NCI-H82 (cell line): ENCODE measurements at places on chromosomes 16 and 17.

GRCh38 chr17:42347198-42347597 is 41.0 kb downstream of the STAT3 start:
- no peak for DNase-seq

DNA sequence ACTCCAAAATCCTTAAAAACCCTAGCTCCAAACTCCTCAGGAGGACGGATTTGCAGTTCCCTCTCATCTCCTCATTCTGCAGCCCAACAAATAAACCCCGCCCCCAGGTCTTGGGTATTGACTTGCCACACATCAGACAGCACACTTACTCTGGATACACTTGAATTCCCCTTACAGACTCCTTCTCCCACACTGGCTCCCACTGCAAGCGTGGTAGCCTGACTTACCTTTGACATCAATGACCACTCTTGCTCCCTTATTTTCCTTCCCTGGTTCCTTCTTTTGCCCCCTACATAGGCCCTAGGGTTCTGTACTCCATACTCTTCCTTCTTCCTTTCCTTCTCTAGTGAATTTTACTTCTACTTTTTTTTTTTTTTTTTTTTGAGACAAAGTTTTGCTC is 7.5 kb downstream of the RFFL start:
- DNase-seq = no peak

DNA sequence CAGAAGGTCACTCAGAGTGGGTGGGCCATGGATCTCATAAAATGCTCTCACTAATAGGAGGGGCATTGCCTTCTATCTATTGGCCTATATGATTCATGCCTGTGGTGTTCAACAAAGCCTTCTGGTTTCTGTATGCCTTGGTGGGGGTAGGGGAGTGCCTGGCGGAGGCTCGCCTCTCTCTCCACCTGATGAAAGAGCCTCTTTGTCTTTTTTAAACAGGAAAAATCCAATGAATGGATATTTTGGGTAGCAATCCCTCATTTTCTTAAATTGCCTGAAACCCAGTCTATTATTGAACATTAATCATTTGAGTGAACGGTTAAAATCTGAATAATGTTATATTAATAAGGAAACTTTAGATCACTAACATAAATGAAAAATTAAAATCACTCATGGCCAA is 90.6 kb downstream of the TOX3 start:
- DNase-seq = no peak

DNA sequence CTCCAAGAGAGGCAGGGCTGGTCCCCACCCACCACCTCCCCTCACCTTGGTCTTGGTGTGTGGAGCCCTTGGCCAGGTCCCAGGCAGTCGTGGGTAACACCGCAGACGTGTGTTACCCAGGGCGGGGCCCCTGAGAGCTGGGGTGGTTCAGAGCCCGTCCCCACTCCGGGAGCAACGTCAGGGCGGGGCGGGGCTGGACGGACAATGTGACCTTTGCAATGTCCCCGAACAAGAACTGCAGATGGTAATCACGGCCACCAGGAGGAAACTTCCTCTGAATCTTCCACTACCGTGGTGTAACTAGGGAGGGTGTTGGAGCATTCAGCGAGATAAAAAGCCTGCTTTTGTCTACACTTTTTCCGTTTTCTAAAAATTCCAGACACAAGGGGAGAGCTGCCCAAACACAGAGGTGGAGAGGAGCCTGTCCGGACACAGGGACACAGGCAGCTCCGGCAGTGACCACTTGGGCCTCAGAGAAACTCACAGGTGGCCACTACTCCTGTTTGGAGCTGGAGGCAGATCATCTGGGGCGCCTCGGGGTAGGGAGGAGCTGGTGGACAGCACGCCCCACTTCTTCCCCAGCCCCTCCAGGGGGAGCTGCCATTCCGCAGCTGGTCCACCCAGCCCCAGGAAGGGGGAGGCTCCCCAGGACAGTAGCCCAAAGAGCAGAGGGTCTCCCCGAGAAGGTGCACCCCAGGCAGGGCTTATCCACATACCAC is 14.2 kb upstream of the SLC38A10 start:
- DNase-seq = peak; percentile 43

- DNase-seq = no peak
These were observed 3.2 kb downstream of the SMURF2 start for GRCh38 chr17:64658931-64659330.

- DNase-seq = no peak
These were observed 33.1 kb upstream of the ULK2 start for GRCh38 chr17:19900809-19901208.

- no peak for DNase-seq
These were observed 610.2 kb downstream of the MAF start for GRCh38 chr16:78990309-78990701.

- DNase-seq = no peak
These were observed 20.2 kb downstream of the FOXN1 start for GRCh38 chr17:28526381-28526780.

GRCh38 chr17:40041196-40041595 is 13.0 kb downstream of the MED24 start:
- no peak for DNase-seq

- no peak for DNase-seq
These were observed 2.6 kb upstream of the CHAD start for GRCh38 chr17:50471009-50471905.

DNA sequence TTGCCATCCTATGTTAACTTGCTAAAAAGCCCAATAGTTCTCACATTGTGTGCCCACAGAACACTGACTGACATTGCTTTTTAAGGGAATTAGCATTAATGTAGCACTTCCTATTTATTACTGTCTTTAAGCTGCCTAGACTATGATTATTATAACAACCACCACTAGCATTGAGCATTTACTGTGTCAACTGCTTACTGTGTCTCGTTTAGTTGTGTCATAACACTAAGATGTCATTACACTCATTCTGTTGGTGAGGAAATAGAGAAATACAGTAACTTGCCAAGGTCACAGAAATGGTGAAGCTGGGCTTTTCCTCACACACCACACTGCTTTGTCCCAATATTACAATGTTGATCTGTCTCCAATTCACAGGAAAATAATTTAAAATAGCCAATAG is 30.2 kb downstream of the TRIM25 start:
- no peak for DNase-seq

DNA sequence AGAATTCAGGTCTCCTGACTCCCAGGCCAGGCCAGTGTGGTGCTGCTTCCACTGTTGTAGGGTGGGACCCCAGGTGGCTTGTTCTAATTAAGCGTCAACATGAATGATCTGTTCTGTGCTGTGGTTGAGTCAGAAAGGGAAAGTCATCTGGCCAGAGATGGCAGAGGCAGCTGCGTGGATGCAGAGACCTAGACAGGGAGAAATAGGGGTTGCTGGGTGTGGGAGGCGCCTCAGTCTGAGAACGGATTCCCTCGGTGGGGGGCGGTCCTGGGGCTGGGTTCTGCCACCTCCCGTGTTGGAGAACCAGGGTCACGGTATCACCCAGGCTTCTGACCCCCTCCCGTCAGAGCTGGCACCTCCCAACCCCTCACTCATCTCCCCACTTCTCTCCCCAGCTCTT is 5.6 kb downstream of the FBRS start:
- DNase-seq = no peak

- DNase-seq = no peak
These were observed 7.2 kb upstream of the KIFC3 start for GRCh38 chr16:57809276-57810196.

- DNase-seq = no peak
These were observed 3.8 kb downstream of the PRSS27 start for GRCh38 chr16:2715966-2716885.

DNA sequence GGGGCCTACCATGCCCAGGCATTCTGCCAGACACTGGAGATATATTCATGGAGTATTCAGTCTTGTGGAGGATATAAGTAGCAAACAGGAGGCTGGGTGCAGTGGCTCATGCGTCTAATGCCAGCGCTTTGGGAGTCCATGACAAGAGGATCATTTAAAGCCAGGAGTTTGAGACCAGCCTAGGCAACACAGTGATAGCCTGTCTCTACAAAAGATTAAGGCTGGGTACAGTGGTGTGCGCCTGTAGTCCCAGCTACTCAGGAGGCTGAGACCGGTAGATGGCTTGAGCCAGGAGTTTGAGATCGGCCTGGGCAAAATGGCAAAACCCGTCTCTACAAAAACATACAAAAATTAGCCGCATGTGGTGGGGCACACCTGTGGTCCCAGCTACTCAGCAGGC is 37.7 kb upstream of the CDH3 start:
- DNase-seq = no peak

DNA sequence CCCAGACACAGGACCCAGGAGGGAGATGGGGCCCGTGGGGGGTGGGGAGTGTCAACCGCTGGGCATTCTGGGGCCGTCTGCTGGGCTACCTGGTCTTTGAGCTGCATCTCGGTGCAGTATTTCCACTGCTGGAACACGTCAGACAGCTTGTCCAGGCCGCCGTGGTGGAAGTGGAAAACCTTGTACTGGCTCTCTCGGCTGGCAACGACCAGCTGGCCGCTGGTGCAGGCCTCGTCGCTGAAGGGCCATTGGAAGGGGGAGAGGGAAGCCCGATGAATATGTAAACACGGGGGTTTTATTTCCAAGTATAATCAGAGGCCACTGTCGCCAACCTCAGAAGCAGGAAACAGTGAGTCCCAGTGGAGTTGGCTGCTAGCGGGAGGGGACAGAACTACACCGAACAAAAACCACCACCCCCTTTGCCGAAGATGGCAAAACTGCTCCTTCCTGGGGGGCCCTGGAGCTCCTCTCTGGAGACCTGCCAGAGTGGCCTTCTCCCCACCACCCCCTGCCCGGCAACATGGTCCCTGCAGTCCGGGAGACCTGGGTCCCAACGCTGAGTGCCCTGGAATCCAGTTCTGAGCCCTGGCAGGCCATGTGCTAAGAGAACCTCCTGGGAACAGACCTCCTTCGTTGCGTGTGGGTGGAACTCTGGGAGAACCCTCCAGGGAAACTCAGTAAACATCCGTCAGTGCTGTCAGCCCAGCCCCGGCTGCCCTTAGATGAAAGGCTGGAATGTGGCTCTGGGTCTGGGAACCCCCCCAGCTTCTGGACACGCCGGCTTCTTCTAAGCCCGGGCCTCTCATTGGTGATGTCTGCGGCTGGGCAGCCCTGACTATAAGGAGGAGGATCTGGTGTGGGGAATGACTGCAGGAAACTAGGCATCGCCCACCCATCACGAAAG is 84.1 kb downstream of the TBC1D16 start:
- no peak for DNase-seq

- DNase-seq = no peak
These were observed 730.7 kb upstream of the KIF2B start for GRCh38 chr17:53092072-53092471.

- no peak for DNase-seq
These were observed 5.6 kb upstream of the CCL2 start for GRCh38 chr17:34249478-34249877.

DNA sequence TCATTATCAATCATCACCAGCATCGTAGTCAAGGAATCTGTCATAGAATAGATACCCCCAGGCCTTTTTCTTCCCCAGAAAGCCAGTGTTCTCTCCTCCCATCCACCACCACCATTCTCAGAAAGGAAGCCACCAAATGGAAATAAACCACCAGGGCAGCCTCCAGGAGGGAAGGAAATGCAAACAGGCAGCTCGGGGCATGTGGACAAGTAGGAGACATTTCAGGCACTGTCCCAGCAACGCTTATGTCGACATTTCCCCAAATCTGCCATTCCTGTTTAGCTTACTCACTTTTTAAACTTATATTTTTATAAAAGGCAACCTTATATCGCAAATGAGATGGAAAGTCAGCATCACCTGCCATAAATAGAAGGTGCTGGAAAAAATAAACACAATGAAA is 15.8 kb downstream of the EMP2 start:
- DNase-seq = no peak
